ENCODE measurements at places on chromosomes 16 and 17.

GRCh38 chr17:33892717-33893591, 362.1 kb upstream of the CCL2 start:
- DNase-seq, result no peak

- DNase-seq, result peak; percentile 12
Observed at GRCh38 chr17:49132699-49133364, at the start of gene B4GALNT2. Gene B4GALNT2 (plus strand): TSS chr17:49132769. CDS start chr17:49132793, 24 bp downstream.

DNA sequence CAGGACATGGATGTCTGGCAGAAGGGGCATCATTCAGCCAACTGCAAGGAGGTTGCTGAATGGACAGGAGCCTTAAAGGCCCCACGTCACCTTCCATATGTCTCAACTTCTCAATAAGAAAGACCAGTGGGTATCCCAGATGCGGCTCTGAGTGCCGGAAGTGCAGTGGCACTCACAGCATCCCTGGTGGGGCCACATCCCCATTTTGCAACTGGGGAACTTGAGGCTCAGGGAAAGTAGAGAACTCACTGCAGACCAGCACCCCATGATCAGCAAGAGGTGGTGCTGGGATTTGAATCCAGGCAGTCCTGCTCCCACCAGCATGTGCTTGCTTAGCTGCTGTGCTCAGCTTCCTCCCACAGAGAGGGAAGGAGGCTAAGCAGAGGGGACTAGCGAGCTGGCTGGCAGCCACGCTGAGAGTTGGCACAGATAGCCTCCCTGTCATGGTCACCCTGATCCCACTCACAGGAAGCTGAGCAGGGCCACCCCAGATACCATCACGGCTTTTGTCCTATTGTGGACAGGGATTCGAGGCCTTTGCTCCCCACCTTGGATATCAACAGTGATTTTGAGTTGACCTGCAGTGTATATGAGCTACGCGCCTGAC, 294.2 kb upstream of the FOXF1 start:
- no peak for DNase-seq

DNA sequence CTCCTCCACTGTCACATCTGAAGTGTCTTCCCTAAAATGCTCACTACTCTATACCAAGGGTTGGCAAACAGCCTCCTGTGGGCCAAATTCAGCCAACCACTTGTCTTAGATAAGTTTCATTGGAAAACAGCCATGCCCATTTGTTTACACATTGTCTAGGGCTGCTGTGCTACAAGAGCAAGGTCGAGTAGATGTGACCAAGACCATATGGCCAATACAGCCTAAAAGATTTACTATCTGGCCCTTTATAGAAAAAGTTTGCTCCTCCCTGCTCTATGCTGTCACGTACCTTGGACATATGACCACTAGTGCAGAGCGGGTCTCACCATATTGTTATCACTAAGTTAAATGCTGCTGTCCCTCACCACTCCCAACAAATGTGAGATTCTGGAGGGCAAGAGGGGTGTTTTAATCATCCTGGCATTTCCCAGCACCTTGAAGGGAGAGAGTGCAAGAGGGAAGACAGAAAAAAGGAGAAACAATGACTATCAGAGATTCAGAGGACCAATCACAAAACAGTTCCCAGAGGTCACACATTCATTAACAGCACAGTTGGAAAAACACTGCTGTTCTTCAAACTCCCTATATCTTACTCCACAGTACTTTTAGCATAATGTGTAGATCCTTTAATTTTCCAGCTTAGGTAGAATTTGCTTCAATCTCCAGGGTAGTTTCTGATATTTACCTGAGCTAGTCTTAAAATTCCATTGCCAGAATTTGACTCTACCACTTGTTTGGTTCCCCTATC, 13.2 kb downstream of the LSM12 start:
- DNase-seq, result no peak

- no peak for DNase-seq
Observed at GRCh38 chr16:80754476-80754875, 49.9 kb downstream of the CDYL2 start.

GRCh38 chr17:40610359-40610758, 37.3 kb downstream of the SMARCE1 start:
- no peak for DNase-seq

GRCh38 chr16:88693420-88694177, 7.3 kb upstream of the SNAI3 start:
- no peak for DNase-seq

- DNase-seq, result no peak
Observed at GRCh38 chr17:32954477-32954876, 26.5 kb downstream of the TMEM98 start.

GRCh38 chr17:1752425-1753262, 9.2 kb upstream of the SERPINF1 start:
- DNase-seq, result no peak

DNA sequence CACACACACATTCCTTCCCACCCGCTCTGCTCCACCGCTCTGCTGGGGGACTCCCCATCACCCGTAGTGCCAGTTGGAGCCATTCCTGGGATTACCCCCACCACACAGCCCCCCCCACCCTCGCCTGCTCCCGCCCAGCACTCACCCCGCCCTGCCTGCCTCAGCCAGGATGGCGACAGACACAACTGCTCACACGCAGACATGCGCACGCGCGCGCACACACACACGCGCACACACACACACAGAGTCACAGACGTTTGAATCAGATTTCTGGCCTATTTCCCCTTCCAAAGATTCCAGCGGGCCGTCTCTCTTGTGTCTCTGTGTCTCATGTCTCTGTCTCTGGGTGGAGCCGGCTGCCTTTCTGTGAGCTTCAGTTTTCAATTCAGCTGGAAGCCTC, 4.4 kb downstream of the CACNA1G start:
- DNase-seq, result no peak

- no peak for DNase-seq
Observed at GRCh38 chr16:31260136-31260931, 559 bp downstream of the ITGAM start.

DNA sequence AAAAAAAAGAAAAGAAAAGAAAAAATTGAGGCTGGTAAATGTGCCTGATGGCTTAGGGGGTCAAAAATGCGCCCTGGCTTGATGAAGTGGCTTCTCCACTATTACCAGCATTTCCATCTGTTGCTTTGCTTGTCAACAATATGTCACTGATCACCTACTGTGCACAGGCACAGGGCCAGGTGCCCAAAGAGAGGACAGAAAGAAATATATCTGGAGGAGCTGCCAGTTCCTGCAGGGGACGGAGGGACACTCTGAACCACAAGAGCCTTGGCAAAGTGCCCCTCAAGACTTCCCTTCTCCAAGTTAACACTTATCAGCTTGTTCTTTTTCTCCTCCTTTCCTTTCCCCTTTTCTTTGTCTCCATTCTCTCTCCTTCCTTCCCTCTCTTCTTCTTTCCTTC, 34.7 kb downstream of the GINS3 start:
- no peak for DNase-seq

- DNase-seq, result no peak
Observed at GRCh38 chr16:12791340-12791739, 12.3 kb downstream of the CPPED1 start.

GRCh38 chr17:77151186-77151585, 10.4 kb downstream of the SEC14L1 start:
- no peak for DNase-seq

- no peak for DNase-seq
Observed at GRCh38 chr16:16121185-16121727, 102.0 kb downstream of the ABCC6 start.

DNA sequence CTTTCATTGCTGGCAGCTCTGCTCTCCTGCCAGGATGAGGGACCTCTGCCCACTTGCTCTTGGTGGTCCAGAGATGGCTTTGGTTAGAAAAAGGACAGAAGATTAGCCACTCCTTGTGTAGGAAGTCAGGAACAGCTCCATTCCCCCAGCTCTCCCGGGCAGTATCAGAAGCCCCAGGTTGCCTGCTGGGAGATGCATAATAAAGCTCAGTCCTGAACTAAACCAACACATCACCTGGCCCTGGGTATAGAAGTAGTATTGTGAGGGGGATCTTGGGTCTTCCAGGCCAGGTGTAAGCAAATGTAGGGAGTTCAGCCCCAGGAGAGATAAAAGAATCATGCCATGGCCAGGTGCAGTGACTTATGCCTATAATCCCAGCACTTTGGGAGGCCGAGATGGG, 52.4 kb downstream of the NEUROD2 start:
- no peak for DNase-seq

GRCh38 chr17:76077584-76078110, 1.3 kb upstream of the ZACN start:
- no peak for DNase-seq

DNA sequence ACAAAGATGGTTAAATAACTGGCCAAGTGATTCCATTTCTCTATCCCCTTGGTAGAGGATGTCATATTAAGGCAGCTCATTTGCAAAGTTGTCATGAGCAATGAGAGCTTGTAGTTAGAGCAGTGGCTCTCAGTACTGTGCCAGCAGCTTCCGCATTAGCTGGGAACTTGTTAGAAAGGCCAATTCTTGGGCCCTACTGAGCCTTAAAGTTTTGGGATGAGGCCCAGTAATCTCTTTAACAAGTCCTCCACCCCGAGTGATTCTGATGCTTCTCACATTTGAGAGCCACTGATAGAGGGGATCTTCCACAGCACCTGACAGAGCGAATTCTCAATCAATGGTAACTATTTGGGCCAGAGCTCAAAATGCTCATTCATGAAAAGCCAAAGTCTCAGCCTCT, 20.2 kb upstream of the CCL1 start:
- DNase-seq, result no peak

DNA sequence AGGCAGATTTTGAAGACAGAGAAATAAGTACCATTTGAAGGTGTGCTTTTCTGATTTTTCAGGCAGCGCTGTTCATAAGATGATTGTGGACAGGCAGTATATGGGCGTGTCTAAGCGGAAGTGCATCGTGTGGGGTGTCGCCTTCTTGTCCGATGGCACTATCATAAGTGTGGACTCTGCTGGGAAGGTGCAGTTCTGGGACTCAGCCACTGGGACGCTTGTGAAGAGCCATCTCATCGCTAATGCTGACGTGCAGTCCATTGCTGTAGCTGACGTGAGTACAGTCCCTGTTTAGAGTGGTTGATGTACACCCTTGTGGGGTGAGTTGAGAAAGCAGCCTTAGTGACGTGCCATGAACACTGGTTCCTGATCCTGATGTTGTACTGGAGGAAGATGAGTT, 10.7 kb downstream of the UTP4 start:
- DNase-seq, result no peak

DNA sequence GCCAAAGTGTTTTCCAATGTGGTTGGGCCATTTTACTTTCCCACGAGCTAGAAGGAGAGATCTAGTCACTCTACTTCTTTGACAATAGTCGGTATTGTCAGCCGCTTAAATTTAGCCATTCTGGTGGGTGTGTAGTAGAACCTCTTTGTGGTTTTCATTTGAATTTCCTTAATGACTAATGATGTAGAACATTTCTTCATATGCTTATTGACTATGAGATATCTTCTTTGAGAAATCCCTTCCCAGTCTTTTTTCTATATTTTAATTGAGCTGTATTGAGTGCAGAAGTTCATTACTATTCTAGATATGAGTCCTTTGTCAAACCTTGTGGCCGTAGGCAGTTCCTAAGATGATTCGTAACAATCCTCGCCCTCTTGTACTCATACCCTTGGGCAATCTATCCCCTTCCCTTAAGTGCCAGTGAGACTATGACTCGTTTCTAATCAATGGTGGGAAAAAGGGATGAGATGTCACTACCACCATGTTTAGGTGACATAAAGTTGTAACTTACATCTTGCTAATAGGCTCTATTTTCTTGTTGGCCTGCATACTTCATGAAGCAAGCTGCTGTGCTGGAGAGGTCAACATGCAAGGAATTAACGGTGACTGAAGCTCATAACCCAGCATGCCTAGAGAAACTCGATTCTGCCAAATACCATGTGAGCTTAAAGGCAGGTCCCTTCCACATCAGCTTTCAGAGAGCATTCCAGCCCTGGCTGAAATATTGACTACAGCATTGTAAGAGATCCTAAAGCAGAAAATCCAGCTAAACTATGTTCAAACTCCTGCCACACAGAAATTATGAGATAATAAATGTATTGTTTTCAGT, 817.9 kb upstream of the SOX9 start:
- no peak for DNase-seq

DNA sequence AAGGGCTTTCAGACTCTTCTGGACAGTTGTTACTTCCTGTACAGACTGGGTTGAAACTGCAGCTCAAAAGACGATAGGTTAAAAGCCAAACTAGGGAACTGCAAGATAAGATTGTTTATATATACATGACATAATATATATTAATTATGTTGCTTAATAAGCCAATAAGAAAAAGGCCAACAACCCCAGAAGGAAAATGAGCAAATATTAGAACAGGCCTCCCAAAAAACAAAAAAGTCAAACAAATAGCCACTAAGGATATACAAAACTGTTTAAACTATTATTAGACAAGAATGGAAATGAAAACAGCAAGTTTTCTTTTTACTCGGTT, 495 bp upstream of the CMTR2 start:
- no peak for DNase-seq

- peak; percentile 74 for DNase-seq
Observed at GRCh38 chr17:75036643-75037268, 10.0 kb downstream of the ATP5PD start.

- DNase-seq, result no peak
Observed at GRCh38 chr16:77069929-77070328, 121.1 kb upstream of the MON1B start.

DNA sequence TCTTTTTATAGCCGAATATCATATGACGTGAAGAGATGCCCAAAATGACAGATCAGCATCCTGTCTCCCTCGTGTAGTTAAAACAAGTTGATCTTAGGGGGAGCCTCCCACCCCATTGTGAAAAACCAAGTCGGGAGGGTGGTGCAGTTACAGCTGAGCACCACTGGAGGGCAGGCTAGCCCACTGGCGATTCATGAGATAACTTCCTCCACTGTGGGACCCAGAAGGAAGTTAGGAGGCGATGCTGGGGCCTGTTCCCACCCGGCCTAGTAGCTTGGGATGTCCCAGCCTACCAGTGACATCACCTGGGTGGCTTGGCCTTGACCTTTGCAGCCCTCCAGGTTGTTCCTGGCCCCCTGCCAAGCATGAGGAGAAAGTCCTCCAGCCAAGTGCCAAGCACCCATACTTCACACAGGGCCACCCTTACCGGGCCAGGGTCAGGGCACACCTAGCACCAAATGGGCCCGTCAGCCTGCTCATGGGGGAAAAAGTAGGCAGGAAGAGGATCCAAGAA, 8.1 kb upstream of the CPNE2 start:
- DNase-seq, result peak; percentile 56

- no peak for DNase-seq
Observed at GRCh38 chr16:30983898-30984610, 953 bp upstream of the HSD3B7 start.

GRCh38 chr17:66364508-66364907, 62.1 kb downstream of the PRKCA start:
- no peak for DNase-seq
